ENCODE measurements at places on chromosomes 3 and 15.

DNA sequence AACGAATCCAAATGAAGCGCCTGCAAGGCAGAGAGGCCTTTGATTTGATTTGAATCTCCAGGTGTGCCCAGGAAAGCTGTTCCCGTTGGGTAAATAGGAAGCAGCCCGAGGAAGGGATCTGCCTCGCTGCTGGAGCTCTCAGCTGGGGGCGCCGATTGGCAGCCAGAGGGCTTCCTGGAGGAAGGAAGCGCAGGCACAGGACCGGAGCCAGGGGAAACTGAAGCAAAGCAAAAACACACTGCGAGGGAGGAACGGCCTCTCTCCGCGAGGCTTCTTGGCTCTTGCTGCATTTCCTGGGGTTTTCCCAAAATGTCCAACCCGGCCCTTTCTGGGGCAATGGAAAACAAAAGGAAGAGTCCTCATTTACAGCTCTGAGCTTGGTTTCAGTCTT lies 80.3 kb downstream of the TMEM266 start:
- DNase-seq = no peak

- DNase-seq = no peak
Measured at GRCh38 chr15:83207009-83207659, 489 bp downstream of the HDGFL3 start.

DNA sequence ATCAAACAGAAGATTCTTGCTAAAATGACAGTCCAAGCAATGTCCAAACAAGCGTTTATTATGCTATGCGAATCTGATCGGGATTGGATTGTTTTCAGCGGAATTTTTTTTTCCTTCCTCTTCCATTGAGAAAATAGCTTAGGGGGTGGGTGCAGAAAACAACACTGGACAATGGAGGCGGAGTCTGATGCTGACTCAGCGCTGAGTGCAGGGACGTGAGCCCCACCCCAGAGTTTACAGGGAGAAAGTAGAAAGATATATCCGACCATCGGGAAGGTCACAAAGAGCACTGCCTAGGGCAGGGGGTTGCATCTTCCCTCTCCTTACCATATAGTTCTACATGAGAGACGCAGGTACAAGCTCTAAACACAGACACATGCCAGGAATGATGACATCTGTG lies 117.0 kb downstream of the FOXP1 start:
- no peak for DNase-seq

DNA sequence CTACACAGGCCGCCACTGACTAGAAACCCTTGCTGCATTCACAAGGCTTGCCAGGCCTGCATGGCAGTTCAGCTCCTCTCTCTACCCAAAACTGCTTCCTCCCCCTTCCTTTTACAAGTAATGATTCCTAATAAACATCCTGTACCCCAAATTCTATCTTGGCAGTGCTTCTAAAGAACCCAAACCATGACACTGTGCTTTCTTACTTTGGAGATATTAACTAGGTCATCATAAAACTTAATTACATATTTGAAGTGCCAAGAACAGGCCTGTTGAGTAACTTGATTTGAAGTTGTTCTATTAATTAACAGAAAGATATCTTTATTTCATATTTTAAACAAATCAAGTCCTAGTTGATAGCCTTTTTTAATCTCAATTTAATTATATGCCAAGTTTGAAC lies 88.4 kb downstream of the THBS1 start:
- DNase-seq = no peak

DNA sequence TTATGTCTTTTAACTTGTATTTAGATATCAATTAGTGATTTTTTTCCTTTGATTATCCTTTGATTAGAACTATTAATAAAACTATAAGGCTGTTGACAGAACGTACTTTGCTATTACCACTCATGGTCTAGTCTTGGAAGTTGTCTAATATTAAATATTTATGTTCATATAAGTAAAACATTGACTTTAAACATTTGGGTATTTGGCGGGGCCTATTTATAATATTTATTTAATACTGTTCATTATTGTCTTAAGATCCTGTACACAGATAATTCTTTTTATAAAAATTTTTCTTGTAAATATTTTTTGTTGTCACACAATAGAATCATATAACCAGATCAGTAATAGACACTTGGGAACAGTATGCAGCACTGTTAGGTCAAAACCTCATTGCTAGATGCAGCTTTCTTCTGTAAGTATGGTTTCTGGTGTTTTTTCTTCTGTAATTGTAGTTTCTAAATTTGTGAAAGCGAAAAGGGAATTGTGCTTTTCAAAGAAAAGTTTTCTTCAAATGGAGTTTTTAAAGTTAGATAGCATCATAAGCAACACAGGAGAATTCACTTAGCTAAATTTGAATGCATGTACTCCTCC lies 93.4 kb downstream of the FNDC3B start:
- DNase-seq = no peak

- no peak for DNase-seq
Measured at GRCh38 chr15:64315216-64315615, 40.8 kb downstream of the CSNK1G1 start.

Measured in NCI-H1417 treated with DMSO at 0.1 percent for 48 hours (cell line).